Hypothalamus (tissue), 51 donors: ENCODE measurements at places on chromosomes 16 and 17.

DNA sequence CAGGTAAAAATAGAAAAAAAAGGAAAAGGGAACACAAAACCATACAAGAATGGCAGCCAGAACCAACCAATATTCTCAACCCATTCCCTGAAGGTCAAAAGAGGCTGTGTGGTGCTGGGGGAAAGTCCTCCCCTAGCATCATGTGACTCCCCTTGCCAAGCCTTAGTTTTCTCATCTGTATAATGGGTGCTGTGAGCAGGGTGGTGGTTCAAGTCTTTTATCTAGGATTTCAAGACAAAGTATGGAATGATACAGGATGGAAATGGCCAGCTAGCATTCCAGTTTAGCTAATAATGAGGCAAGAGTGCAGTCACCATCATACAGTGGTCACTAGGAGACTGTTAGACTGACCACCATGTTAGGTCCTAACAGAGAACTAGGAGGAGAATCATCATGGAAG is 20.7 kb downstream of the PSMB3 start:
- DNase-seq: no peak

GRCh38 chr17:63075969-63076368 is 109.9 kb downstream of the TANC2 start:
- no peak for DNase-seq

DNA sequence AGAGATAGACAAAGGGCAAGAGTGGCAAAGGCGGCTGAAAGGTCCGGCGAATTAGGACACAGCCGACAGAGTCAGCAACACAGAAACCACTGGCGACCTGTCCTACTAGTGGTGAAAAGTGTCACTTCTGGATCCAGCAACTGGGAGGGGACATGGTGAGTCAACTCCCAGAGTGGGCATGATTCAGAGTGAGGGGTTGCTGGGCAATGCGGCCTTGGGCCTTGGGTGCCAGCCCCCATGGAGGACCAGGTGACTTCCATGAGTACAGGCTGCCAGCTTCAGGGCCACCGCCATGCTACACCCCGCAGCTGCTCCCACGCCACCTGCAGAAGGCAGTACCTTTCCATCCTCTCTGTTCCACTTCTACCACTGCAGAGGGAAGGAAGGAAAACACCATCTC is 110.6 kb downstream of the ZFHX3 start:
- DNase-seq: no peak

- no peak for DNase-seq
Measured at GRCh38 chr17:74001145-74001544, 202.3 kb upstream of the RPL38 start.

DNA sequence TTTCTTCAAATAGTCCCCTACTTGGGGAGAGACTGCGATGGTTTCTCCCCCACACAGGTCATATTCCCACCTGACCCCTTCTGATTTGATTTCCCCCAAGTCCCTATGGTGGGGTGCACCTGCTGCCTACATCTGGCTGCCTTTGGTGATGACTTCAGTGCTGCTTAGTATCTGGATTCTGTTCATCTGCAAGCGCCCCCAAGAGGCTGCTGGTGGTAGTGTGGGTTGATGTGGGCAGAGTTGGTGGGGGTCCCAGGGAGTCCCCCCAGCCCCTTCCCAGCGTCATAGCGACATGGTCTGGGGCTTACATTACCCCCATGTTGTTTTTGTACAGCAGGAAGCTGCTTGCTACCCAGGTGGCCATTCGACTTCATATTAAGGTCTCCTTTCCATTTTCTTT is 99.2 kb downstream of the NTN1 start:
- no peak for DNase-seq

DNA sequence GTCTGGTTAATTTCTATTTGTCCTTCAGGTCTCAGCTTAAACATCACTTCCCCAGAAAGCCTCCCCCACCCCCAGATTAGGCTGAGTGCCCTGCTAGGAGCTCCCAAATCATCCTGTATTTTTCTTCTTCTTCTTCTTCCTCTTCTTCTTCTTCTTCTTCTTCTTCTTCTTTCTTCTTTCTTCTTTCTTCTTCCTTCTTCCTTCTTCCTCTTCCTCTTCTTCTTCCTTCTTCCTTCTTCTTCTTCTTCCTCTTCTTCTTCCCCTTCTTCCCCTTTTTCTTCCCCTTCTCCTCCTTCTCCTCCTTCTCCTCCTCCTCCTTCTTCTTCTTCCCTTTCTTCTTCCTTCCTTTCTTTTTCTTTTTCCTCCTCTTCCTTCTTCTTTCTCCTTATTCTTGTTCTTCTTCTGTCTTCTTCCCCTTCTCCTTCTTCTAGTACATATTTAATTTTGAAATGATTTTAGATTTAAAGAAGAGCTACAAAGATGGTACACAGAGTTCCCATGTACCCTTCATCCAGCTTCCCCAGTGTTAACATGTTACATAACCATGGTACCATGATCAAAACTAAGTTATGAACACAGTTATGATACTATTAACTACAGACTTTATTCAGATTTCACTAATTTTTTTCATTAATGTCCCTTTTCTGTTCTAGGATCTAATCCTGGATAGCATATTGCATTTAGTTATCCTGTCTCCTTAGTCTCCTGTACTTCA is 27.1 kb upstream of the DHX40 start:
- DNase-seq: no peak

DNA sequence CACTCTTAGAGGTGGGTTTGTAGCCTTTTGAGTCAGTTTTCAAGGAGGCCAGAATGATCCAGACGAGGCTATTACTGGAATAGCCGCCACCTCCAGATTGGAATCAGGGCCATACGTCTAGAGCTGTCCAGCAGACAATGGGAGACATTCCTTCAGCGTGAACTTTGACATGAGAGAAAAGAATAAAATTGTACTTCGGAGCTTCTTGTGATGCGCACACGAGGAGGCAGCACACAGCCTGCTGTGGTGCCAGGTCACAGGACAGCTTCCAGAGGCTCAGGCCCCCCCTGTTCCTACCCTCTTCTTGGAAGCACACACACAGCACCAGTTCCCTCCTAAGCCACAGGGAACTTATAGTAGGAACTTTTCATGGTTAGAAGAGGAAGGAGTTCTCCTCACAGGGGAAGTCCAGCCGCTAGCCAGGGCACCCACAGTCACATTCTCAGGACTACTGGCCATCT is 81.0 kb downstream of the VPS53 start:
- DNase-seq: no peak

- no peak for DNase-seq
Measured at GRCh38 chr16:66913081-66913480, 5.6 kb downstream of the CDH16 start.

DNA sequence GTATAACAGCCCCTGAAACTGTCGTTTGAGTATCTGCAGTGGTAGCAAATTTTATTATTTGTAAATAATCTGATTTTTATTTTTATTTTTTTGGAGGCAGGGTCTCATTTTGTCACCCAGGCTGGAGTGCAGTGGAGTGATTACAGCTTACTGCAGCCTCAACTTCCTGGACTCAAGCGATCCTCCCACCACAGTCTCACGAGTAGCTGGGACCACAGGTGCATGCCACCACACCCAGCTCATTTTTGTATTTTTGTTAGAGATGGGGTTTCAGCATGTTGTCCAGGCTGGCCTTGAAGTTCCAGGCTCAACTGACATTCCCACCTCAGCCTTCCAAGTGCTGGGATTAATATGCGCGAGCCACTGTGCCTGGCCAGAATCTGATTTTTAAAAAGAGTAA is 2.8 kb downstream of the NDEL1 start:
- no peak for DNase-seq

- DNase-seq: no peak
Measured at GRCh38 chr16:4373356-4373908, 1.8 kb downstream of the VASN start.

GRCh38 chr16:31088459-31089183 is at the start of gene PRSS53:
Gene PRSS53 (minus strand): TSS chr16:31088943. CDS start chr16:31088809, 134 bp downstream.
- DNase-seq: no peak

DNA sequence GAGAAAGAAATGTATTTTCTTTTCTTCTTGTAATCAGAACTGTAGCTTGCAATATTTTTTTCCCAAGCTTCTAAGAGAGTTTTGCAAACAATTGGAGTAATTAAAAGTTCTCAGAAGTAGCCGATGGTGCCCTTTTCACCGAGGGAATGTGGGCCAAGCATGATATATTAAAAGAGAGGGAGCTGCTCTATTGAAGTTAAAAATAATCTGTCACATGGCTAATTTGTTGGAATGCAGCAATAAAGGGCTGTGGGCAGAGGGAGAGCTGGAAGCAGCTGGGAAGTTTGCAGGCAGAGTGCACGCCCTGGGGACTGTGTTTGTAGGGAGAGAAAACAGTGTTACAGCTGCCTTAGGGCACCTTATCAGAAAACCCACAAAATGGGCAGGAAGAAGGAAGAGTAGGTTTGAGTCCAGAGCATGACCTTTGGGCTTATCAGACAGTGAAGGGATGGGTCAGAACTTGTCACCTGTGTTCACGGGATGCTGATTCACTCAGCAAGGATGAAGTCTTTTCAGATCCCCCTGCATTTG is 18.5 kb upstream of the TERF2 start:
- DNase-seq: no peak

GRCh38 chr16:73279451-73279850 is 231.5 kb upstream of the ZFHX3 start:
- no peak for DNase-seq

DNA sequence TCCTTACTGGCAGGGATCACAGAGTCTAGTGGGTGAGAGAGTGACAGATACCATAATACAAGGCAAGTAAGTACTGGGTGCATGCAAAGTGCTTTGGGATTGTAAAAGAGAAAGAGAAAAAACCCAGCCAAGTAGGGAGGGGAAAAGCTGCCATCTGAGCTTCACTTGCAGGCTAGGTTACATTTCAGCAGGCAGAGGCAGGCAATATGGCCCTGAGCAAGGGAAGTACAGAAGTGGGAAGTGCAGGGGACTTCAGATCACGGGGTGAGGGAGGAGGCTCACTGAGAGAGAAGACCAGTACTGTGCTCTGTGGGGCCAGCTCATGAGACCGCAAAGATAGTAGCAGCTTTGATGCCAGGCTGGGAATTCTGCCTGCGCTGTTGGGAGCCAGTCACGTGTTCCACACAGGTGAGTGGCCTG is 230.6 kb downstream of the MSI2 start:
- DNase-seq: no peak

DNA sequence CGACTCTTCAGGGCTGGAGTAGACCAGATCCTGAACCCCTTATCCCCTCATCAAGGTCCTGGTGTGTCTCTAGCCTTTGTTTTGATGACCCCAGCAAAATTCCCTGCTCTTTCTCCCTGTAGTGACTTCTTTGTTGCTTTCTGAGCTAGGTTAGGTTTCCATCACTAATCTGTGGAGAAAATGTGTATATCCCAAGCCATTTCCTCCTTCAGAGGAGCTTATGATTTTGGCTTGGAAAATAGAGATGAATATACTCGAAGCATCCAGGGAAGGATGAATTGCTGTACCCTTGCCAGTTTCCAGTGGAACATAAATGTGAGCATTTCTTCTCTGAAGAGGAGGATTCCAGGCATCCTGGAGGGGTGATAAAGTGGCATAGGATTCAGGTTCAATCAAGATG is 55.8 kb downstream of the KSR1 start:
- DNase-seq: no peak

DNA sequence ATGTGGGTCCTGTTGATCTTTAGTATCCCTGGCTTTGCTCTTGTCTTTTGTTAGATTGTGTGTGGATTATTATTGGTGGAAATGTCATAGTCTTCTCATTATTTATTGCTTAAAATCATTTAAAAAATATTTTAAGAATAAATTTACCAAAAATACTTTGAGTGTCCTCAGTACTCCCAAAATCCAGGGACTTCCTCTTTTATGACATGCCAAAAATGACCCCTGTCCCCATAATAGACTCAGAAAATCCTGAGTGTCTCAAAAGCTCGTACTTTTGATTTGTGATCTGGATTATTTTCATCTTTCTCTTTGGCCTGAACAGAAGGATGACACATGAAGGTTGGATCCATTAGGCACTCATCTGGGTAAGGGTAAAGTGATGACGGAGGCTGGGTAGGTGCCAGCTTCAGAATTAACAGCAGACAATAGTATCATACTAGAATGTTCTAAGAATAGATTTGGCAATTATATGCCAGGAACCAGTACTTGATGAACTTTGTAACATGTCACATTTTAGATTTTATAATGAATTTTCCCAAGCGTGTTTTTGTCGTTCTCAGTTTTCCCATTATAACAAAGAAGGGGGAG is 602.2 kb upstream of the CDH8 start:
- DNase-seq: no peak

DNA sequence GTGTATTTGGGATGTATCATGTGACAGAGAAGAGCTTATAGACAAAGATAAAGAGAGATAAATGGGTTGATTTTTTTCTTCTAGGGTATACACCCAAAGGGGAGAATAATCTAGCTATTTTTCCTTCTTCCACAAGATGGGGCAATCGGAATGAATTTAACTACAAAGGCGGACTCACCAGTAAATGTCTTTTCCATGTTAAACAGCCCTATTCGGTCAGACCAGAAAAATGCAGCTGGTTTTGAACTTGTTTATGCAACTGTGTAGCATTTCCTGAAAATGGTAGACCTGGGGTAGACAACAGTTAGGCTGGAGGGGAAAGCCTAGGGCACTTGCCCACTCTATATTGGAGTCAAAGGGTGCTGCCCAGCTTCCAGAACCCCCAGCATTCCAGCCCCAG is 477.1 kb downstream of the TOX3 start:
- no peak for DNase-seq

DNA sequence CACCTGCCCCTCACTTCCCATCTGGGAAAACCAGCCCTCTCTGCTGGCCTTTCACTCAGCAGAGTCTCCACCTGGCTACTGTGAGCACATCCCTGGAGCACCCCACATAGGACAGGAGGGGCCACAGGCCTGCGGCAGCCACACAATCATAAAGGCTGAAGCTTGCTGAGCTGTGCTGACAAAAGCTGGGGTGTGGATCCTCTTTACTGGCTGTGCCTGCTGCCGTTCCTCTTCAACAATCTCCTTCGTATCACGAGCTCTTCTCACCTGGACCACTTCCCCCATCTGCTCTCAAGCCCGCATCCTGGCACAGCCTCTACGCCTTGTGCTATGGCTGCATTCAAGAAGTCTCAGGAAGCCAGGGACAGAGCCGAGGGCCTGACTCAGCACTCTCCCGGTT is 86.1 kb downstream of the ZNF778 start:
- DNase-seq: no peak

DNA sequence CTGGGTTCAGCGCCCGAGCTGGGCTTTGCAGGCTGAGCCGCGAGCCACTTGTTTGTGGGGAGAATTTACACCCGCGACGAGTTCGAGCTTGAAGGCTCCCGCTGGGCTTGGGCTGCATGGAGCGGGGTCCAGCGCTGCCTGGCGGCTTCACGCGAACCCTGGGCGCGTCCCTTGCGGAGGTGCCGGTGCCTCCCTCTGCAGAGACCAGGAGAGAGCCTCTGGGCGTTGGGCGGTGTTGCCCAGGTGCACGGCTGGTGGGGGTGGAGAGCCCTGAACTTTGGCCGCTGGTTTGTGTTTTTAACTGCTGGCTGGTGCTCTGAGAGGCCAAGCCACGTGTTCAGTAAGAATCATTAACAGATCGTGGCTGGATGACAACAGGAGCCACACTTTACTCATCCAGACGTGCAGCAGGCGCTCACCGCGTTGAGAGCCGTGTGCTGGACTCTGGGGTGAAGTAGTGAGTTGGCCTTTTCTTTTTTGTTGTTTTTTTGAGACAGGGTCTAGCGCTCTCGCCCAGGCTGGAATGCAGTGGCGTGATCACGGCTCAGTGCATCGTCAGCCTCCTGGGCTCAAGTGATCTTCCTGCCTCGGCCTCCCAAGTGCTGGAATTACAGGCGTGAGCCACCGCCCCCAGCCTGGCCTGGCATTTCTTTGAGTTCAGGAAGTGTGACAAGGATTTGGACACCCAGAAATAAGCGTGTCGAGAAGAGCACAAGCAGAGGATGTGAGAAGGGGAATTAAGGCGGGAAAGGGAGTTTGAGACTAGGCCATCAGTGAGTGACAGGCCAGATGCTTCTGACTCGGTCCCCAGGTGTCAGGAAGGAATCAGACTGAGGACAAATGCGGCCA is 827 bp downstream of the CDK10 start:
- DNase-seq: no peak
